Smooth muscle cell of the umbilical artery (primary cell): ENCODE measurements at places on chromosomes 5 and 9. TPM values are rescaled to one million over a fixed set of nuclear protein-coding genes. Genes with fewer than 3 reads are reported as not detected.

SLC23A1 gene
- total RNA-seq, result not detected in 2 replicates

PRR7 gene
- 6.2 and 9.5 TPM in 2 replicates for total RNA-seq

LHX6 gene
- not detected in 2 replicates for total RNA-seq

PRRC2B gene
- 53.7 and 153 TPM in 2 replicates for total RNA-seq

TSSK1B gene
- 0.30 and 0.46 TPM in 2 replicates for total RNA-seq

SEMA6A gene
- 0.05 TPM in 1 of 2 replicates, not detected in the other for total RNA-seq

INSL4 gene
- total RNA-seq, result not detected in 2 replicates

PAEP gene
- total RNA-seq, result not detected in 2 replicates

PHF24 gene
- total RNA-seq, result 0.05 and 0.30 TPM in 2 replicates

NKD2 gene
- total RNA-seq, result 0.59 TPM in 1 of 2 replicates, not detected in the other

IL9 gene
- total RNA-seq, result not detected in 2 replicates

ASS1 gene
- total RNA-seq, result 111 and 265 TPM in 2 replicates

C9 gene
- total RNA-seq, result 0.46 TPM in 1 of 2 replicates, not detected in the other

NOXA1 gene
- total RNA-seq, result 0.18 and 0.30 TPM in 2 replicates

SLC34A3 gene
- total RNA-seq, result under 0.01 TPM in 1 of 2 replicates, not detected in the other

PLPP7 gene
- total RNA-seq, result 5.3 and 6.1 TPM in 2 replicates

IL6ST gene
- total RNA-seq, result 481 and 790 TPM in 2 replicates

SPATA31D4 gene
- total RNA-seq, result not detected in 2 replicates

SPINK13 gene
- total RNA-seq, result not detected in 2 replicates

FOXD4L6 gene
- 0.30 and 0.37 TPM in 2 replicates for total RNA-seq

GADD45G gene
- 0.51 and 1.8 TPM in 2 replicates for total RNA-seq

QRFP gene
- total RNA-seq, result not detected in 2 replicates

ESM1 gene
- 6.5 and 106 TPM in 2 replicates for total RNA-seq

MACROH2A1 gene
- 269 and 285 TPM in 2 replicates for total RNA-seq

GFI1B gene
- 0.05 TPM in 1 of 2 replicates, not detected in the other for total RNA-seq

IL3 gene
- total RNA-seq, result not detected in 2 replicates

CDO1 gene
- total RNA-seq, result 0.59 and 1.7 TPM in 2 replicates

ALDH1A1 gene
- 141 and 164 TPM in 2 replicates for total RNA-seq

NEUROG1 gene
- total RNA-seq, result not detected in 2 replicates

RASGRF2 gene
- 5.1 and 21.7 TPM in 2 replicates for total RNA-seq

DIPK1B gene
- total RNA-seq, result 0.30 and 0.51 TPM in 2 replicates

LVRN gene
- 0.51 and 0.59 TPM in 2 replicates for total RNA-seq

LAMC3 gene
- total RNA-seq, result under 0.01 and 0.05 TPM in 2 replicates

PCDHB10 gene
- total RNA-seq, result 0.42 and 0.59 TPM in 2 replicates

C7 gene
- total RNA-seq, result not detected in 2 replicates

ELOVL7 gene
- 0.09 TPM in 1 of 2 replicates, not detected in the other for total RNA-seq

RNF14 gene
- 82.8 and 103 TPM in 2 replicates for total RNA-seq

SLC44A1 gene
- total RNA-seq, result 51.6 and 65.9 TPM in 2 replicates

ZNF483 gene
- 1.2 TPM in 2 replicates for total RNA-seq

CTSV gene
- total RNA-seq, result 0.30 and 0.74 TPM in 2 replicates

CCNJL gene
- total RNA-seq, result 3.3 and 4.1 TPM in 2 replicates

F2RL1 gene
- total RNA-seq, result 4.8 and 15.1 TPM in 2 replicates

HACD4 gene
- 2.1 and 4.2 TPM in 2 replicates for total RNA-seq

SHB gene
- 25.5 and 35.4 TPM in 2 replicates for total RNA-seq

NTNG2 gene
- 4.2 TPM in 2 replicates for total RNA-seq

ADAMTS2 gene
- 113 and 161 TPM in 2 replicates for total RNA-seq

TMC1 gene
- under 0.01 and 0.28 TPM in 2 replicates for total RNA-seq

SLC36A1 gene
- total RNA-seq, result 6.2 and 8.7 TPM in 2 replicates

OTP gene
- total RNA-seq, result not detected in 2 replicates

KLHL9 gene
- 38.0 and 50.1 TPM in 2 replicates for total RNA-seq

FCHO2 gene
- total RNA-seq, result 8.0 and 11.7 TPM in 2 replicates

FOXD4 gene
- under 0.01 and 0.09 TPM in 2 replicates for total RNA-seq

CARD6 gene
- total RNA-seq, result 2.0 and 4.2 TPM in 2 replicates

GAPVD1 gene
- total RNA-seq, result 51.1 and 66.0 TPM in 2 replicates

PITX1 gene
- total RNA-seq, result 29.7 and 35.3 TPM in 2 replicates

EDIL3 gene
- total RNA-seq, result 182 and 237 TPM in 2 replicates

ZDHHC11 gene
- total RNA-seq, result 2.1 and 2.5 TPM in 2 replicates
